SJSA1 (cell line): ENCODE measurements at places on chromosomes 3 and 15.

DNA sequence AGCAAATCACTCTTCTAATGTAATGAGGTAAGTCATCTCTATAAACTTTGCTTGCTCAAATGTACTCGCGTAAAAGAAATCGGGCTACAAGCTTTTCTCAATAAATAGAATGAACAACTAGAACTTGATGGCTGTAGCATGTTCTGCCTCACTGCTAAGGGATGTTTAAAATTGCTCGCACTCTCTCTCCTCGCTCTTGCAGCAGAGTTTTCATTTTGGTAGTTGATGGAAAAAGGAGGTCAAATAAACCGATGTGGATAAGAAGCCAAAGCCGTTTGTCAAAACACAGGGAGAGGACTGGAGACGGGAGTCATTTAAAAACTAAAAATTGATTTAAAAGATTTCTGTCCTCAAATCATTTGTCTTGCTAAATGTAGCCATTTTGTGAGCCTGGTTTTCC lies 53.3 kb downstream of the ANXA2 start:
- DNase-seq, result no peak

- no peak for DNase-seq
Measured at GRCh38 chr3:11878837-11879236, 32.2 kb upstream of the TAMM41 start.

GRCh38 chr15:62209322-62209721 lies 44.2 kb upstream of the C2CD4B start:
- no peak for DNase-seq

- DNase-seq, result no peak
Measured at GRCh38 chr15:38843051-38843501, 278.5 kb upstream of the RASGRP1 start.
